ENCODE measurements at places on chromosomes 12 and 14. TPM values are rescaled to one million over a fixed set of nuclear protein-coding genes. Genes with fewer than 3 reads are reported as not detected.

GABARAPL1 gene
- total RNA-seq: 110 TPM

P2RX2 gene
- total RNA-seq: 4.1 TPM

ERO1A gene
- total RNA-seq: 25.8 TPM

HOXC12 gene
- not detected for total RNA-seq

SLCO1B1 gene
- total RNA-seq: not detected

LTBP2 gene
- total RNA-seq: 1.2 TPM

- no peak for DNase-seq
Observed at GRCh38 chr12:107564946-107565345, 120.7 kb upstream of the PWP1 start.

GRCh38 chr12:39638178-39638577, 18.6 kb upstream of the ABCD2 start:
- no peak for DNase-seq

GRCh38 chr12:43832463-43833168, 3.3 kb upstream of the TMEM117 start:
- no peak for DNase-seq

- no peak for DNase-seq
Observed at GRCh38 chr12:52147964-52148463, 43.8 kb downstream of the KRT80 start.

DNA sequence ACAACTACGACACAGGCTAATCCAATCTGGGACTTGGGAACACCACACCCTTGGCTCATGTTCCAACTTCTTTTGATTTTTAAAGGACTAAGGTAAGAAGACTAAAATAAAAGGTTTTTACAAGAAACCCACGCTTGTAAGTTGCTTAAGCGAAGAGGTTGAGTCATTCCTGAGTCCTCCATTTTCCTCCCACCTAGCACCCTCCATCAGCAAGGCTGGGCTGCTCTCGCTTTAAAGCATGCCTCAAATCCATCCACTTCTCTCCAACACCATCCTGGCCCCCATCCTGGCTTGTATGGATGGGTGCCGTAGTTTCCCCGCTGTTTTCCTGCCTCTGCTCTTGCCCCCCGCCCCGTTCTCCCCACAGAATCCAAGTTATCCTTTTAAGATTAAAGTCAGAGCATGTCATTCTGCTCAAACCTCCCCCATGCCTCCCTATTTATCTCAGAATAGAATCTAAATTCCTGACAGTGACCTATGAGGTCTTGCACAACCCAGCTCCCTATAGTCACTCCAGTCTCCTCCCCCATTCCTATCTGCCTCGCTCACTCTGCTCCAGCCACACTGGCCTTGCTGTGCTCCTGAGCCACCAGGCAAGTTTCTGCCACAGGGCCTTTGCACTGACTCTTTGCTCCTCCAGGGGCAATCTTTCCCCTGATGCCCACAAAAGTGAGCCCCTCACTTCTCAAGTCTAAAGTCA, 34.5 kb downstream of the SCARB1 start:
- no peak for DNase-seq

DNA sequence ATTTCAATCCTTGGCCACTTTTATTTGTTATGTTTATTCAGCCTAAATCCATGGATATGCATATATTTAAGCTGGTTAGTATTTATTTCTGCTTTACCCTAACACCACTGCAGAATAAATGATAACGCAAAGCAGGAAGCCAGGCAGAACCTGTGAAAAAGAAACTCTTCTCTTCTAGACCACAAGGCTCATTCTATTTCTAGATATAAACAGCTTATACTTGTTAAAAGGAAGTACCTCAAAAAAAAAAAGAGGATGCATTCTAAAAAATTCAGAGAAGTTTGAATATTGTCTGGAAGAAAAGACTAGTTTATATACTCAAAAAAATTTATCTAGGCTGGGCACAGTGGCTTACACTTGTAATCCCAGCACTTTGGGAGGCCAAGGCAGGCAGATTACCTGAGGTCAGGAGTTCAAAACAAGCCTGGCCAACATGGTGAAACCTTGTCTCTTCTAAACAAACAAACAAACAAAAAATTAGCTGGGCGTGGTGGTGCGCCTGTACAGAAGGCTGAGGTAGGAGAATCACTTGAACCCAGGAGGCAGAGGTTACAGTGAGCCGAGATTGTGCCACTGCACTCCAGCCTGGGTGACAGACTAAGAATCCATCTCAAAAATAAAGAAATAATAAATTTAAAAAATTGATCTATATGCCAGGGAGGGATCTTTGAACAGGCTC, 55.8 kb downstream of the GALNT4 start:
- DNase-seq: no peak

DNA sequence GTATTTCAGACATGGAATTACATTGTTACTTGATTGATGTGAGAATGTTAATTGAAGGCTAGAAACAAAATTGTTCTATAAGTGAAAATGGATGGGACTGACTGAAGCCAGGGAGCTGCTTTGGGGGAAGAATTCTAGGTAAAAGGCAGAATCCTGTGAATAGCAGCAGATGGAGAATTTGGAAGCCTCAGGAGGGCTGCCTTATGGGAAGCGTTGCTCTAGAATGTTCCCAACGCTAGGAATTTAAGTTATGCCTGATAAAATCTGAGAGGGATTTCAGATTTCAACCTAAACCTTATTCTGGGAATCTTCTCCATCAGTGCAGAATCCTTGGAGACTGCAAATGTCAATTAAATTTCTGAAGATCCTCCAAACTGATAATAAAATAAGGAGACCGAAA, 858.2 kb upstream of the FLRT2 start:
- DNase-seq: no peak

GRCh38 chr14:77290705-77291104, 19.7 kb upstream of the NGB start:
- DNase-seq: no peak

DNA sequence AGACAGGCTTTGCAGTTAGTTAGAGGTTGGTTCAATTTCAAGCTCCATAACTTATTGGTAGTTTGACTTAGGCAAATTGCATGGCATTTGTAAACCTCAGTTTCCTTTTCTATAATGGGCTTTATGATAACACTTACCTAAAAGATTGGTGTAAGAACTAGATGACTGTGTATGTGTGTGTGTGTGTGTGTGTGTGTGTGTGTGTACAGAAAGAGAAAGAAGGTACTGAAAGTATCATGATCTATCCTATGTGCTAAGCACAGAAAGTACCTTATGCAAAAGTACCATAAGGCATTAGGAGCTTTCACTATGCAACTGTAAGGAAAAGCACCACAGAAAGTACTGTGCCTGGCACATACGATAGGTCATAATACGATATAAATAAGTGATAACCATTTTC, 304.3 kb upstream of the KITLG start:
- DNase-seq: no peak

DNA sequence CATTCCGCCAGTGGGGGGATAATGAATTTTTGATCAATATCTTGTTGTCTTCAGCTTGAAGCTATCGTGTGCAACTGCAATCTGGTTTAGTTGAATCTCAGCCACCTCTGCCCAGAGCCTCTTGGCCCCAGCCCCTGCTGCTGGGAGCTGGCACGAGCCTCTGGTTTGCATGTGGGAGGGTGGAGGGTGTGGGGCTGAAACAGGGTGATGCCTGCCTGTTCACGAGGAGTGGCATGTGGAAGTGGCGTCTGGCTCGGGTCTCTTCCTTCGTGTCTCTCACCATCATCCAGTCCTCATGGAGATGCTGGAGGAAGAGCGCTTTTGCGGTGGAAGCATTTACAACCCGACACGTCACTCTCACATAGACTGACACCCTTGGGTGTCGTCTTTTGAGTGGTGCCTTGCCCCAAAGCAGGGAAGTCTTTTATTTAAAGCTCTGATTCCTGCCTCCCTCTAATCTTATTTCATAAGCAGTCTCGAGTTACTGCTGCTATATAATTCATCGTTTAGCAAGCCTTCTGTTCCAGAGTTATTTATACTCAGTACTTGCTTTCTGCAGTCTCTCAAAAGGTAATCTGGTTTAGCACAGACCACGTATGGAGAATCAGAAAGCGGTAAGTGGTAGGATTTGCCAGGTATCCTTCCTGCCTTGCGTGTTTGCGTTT, 64.5 kb downstream of the AACS start:
- DNase-seq: no peak

DNA sequence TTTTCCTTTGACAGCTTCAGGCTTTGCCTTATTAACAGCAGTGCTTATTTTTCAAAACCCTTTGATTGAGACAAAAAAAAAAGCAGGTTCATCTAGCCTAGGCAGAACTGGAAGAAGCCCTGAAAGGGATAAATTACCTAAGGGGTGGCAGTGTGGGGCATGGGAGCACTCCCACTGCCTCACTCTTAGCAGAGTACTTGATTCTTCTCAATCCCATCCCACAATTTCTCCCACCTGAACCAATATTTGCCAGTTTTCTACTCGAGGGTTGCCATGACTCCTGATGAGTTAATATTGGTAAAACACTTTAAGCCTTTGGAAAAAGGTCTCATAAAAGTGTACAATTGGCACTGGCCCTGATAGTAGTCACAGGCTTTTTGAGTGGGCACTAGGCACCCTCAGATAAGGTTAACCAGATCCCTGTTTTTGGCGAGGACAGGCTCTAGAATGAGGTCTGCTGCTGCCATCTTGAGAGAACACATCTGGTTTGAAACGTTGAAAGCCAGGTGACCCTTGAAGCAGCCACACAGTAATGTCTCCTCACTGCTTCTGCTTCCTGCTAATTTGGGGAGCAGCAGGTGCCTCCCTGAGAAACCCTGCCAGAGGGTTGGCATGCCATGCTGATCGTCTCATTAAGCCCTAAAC, 320.0 kb downstream of the RAD51B start:
- no peak for DNase-seq

GRCh38 chr12:115975411-115975810, 302.1 kb downstream of the MED13L start:
- no peak for DNase-seq

DNA sequence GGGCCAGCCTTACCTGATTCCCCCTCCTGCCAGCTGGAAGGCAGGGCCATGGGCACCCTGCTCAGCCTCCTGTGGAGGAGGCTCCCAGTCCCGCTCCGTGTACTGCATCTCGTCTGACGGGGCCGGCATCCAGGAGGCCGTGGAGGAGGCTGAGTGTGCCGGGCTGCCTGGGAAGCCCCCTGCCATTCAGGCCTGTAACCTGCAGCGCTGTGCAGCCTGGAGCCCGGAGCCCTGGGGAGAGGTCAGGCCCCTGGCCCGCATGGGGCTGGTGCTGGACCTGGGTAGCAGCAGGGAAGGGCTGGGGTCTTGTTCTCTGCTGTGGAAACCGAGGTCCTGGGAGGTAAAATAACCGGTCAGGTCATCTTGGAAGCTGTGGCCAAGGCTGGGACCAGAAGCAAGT, 16.4 kb downstream of the PAPLN start:
- no peak for DNase-seq

DNA sequence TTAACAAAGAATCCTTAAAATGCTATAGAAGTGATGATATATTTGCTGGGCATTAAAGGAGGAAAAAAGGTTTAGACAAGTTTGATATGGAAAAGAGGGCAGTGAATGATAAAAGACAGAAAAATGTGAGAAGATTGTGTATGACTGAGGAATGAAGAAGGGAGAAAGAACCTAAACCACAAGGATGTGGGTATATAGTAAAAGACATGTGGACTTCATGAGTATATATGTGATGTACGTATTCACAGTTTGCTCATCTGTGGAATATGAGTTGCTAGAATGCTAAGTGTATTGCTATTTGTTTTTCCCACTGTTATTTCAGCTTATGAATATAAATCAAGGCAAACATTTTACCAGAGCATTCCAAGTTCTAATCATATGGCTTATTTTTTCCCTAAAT, 2.1 kb upstream of the SLC16A7 start:
- DNase-seq: no peak

DNA sequence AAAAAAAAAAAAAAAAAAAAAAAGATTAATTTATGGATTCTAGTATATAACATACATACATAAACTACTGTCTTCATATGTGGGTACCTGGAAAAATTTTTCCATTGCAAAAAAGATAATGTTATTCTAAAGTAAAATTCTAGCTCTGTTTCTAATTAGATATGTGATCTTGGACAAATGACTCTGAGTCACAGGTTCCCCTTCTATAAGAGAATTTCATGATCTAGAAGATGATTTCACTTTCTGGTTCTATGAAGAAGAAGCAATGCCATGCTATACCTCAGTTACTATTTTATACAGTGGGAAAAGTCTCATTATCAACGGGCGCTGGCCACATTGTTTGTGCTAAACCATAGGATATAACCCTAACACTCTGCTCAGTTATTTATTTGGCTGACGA, 351.3 kb downstream of the ZFP36L1 start:
- DNase-seq: no peak

DNA sequence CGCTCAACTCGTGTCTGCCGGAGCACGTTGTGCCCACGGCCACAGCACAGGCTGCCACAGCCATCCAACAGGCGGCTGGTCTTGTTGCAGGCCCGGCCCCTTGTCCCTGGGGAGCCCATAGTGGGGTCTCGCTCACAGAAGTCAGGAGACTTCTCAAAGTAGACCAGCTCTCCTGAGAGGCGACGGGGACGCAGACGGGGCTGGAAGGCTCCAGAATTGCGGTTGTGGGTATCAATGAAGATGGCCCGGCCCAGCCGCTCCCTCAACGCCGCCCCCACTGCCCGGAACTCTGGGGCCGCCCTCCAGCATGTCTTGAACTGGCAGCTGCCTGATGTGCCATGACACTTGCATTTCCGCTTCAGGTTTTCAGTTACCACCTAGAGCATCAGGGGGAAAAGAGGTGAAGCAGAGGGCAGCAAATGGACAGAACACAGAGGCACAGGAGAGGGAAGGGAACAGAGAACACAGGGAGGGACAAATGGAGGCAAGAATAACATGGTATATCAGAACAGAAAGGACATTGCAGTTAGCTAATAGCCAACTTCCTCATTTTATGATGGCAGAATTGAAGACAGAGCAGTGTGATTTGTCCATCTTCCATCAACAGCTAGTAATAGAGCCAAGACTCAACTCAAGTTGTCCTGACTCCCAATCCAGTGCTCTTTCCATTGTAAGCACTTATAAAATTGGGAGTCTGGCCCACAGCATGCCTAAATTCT, 5.2 kb downstream of the WNT10B start:
- peak; percentile 33 for DNase-seq

GRCh38 chr12:51188359-51189051, 15.6 kb upstream of the TFCP2 start:
- DNase-seq: no peak

DNA sequence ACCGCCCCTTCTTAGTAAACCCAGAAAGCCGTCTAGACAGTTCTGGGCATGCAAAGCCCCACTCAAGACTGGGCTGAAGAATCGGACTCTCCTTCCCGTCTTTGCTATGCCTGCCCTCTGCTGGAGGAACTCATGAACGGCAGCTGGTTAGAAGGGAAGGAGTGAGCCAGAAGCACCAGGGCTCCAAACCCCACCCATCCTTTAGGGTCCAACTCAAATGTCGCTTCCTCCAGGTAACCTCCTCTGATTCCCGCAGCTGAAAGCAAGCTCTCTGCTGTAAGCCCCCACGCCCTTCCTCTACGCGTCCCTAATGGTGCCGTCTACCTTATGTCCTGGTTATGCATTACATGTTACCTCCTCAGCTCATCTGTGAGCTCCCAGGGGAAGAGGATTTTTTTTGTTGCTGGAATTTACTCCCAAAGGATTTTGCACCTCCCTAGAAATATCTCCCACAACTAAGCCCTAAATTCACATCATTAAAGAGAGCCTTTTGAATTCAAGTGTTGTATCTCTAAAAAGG, 59.0 kb upstream of the SCN8A start:
- peak; percentile 85 for DNase-seq

GRCh38 chr12:72315858-72316257, 43.7 kb downstream of the TRHDE start:
- no peak for DNase-seq

GRCh38 chr14:34538871-34539406, 562 bp downstream of the EAPP start:
- no peak for DNase-seq

- DNase-seq: no peak
Observed at GRCh38 chr12:93333828-93334227, 43.9 kb upstream of the NUDT4 start.

Data from glutamatergic neuron (in vitro differentiated cells).